ENCODE measurements at places on chromosomes 1 and 21.

DNA sequence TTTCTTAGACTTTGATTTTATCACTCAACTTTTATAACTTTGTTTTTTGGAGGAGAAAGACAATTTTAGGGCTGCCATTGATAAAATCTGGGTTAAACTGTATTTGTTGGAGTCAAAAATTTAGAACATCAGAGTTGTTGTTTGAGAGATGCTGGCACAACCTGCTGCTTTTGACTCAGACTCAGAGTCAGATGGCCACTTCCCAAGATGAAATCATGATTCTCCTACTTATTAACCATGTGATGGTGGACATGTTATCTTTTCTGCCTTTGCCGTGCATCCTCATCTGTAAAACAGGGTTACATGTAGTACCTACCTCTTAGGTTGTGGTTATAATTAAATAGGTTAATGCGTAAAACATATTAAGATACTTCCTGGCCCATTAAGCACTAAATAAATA lies 71.2 kb downstream of the PLA2G4A start:
- no peak for DNase-seq

DNA sequence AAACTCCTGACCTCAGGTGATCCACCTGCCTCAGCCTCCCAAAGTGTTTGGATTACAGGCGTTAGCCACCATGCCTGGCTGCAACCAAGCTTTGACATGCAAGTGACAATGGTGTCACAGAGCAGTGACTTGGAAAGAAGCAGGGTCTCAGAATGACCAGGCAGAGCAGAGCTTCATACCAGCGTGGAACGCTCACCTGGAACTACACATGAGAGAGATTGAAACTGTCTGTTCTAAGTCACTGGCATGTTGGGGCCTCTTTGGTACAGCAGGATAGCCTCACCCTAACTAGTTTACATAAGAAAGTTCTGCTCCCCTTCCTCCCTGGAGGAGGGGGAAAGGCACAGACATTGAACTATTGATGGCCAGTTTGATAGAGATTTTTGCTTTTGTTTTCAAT lies 47.5 kb upstream of the ITPKB start:
- no peak for DNase-seq

DNA sequence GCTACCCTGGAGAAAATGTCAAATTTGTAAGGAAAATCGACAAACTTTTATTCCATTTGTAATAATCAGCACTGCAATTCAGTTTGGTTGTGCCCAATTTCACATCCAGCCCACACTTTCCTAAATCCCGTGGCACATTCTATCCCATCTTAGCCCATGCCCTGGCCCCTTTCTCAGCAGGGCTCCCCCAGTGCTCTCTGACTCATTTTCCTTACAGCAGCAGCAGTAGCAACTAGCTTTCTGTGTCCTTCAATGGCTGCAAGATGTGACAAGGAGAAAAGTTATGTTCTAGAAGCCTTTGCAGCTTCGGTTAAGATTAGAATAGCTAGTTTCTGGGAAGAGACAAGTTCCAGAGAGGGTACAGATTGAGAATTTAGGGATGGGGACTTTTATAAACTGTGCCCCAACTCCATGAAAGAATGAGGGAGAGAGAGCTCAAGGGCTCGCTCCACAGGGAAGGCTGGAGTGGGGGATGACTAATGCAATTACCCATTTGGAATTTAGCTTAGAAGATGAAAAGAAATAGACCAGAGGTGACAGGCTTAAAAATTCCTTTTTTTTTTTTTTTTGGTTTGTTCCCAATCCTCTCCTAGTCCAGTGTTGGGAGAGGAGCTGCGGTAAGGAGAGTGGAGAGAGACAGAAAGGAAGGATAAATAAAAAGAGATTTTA lies 47.0 kb upstream of the POU2F1 start:
- DNase-seq, result no peak

- DNase-seq, result no peak
These were observed 69.1 kb downstream of the COLGALT2 start for GRCh38 chr1:183968386-183968785.

GRCh38 chr1:222382171-222382570 lies 165.7 kb downstream of the HHIPL2 start:
- no peak for DNase-seq

GRCh38 chr1:205615789-205616188 lies 16.0 kb downstream of the ELK4 start:
- DNase-seq, result no peak

DNA sequence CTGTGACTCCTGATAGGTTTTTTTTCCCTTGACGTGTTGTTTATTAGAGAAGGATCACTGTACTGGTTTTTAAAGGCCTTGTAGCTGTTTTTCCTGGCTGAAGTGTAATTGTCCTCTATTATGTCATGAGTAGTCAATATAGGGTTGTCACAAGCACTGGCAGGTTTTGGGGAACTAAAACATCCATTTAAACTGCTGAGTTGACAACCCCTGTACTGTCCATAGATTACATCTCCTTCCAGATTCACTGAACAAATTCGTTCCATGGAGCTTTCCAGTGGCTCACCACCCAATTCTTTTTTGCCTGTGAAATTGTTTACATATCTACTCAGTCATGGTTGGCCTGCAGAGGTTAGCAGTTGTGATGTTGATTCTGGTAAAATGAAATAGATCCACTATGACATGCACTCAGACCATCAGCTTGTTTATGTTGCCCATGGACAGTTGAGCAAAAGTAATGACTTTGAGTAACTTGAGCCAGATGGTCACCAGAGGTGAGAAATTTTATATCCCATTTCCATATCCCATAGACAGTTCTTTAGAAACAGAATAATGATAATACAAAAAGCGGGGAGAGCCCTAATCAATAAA lies 59.9 kb upstream of the QSOX1 start:
- DNase-seq, result no peak

- no peak for DNase-seq
These were observed 114.4 kb upstream of the GADD45A start for GRCh38 chr1:67570486-67571143.

DNA sequence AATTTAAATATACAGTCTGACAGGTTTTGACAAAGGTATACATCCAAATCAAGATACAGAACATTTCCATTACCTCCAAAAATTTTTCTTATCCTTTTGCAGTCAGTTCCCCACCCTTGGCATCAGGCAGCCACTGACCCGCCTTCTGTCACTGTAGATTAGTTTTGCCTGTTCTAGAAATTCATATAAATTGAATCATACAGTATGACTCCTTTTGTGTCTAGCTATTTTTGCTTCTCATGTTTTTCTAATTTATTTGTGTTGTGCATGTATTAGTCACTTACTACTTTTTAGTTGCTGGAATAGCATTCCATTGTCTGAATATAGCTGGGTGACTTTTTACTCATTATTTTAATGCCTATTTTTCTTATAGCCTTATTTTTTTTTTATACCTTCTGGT lies 3.8 kb downstream of the UTP25 start:
- no peak for DNase-seq

- no peak for DNase-seq
These were observed 857.4 kb downstream of the USP25 start for GRCh38 chr21:16587141-16587581.

- DNase-seq, result no peak
These were observed 37.9 kb upstream of the EDEM3 start for GRCh38 chr1:184792450-184792969.

GRCh38 chr1:178180405-178180804 lies 86.5 kb downstream of the RASAL2 start:
- DNase-seq, result no peak

DNA sequence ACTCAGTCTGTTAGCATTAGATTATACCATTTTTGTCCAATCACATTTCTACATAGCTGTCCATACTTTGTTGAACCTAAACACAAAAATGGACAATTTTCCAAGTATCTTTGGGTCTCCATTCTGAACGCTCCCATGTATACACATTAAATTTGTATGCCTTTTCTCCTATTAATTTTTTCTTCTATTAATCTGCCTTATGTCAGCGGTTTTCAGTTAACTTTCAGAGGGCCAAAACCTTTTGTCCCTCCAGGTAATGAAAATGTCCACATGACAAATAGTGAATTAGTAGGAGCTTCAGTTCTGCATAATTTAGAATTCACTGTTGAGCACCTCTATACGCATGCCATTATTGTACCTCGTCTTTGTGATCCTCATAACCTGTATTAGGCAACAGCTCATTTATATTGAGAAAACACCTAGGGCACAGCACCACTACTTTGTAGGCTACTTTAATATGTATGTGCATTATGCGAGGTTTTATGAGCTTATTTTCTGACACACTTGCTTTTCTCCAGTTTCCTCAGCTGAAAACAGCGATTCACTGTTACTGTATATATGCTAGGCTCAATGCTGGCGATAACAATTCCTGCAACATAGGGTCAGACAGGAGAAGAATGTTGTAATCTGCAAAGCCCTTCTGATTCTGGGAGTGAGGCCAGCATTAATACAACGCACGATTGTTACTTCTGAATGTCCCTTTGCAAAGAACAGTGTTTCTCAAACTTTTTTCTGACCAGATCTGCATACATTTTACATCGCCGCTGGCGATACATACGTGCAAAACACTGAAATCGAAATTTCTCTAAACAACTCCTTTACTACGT lies 1.1 kb upstream of the ABCD3 start:
- no peak for DNase-seq

- DNase-seq, result no peak
These were observed 111.4 kb downstream of the HHAT start for GRCh38 chr1:210440081-210440480.

DNA sequence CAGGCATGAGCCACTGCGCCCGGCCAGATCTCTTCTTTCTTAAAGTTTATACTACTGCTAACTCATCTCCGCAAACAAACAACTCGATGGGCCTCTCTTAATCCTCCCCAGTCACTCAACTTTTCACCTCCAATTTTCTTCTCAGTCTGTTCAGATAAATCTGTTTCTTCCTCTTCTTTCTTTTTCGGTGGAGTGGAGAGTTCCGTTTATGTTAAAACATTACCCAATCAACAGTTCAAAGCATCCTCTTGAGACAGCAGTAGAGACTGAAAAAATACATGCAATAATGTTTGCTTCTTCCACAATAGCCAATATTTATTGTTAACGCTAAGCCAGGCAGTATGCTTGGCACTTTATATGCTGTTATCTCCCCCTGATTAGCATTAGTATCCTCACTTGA lies 1.4 kb upstream of the ANKRD13C start:
- no peak for DNase-seq

GRCh38 chr21:39484711-39485276 lies 33.0 kb downstream of the SH3BGR start:
- no peak for DNase-seq

DNA sequence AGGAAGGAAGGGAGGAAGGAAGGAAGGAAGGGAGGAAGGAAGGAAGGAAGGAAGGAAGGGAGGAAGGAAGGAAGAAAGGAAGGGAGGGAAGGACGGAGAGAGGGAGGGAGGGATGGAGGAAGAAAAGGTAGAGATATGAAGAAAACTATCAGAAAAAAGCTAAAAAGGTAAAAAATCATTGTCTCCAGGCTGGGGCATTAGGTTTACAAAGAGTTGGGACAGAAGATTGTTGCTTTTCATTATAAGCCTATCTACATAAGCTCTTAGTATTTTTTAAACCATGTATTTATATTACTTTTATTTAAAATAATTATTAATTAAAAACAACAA lies 7.2 kb upstream of the PINK1 start:
- DNase-seq, result no peak

DNA sequence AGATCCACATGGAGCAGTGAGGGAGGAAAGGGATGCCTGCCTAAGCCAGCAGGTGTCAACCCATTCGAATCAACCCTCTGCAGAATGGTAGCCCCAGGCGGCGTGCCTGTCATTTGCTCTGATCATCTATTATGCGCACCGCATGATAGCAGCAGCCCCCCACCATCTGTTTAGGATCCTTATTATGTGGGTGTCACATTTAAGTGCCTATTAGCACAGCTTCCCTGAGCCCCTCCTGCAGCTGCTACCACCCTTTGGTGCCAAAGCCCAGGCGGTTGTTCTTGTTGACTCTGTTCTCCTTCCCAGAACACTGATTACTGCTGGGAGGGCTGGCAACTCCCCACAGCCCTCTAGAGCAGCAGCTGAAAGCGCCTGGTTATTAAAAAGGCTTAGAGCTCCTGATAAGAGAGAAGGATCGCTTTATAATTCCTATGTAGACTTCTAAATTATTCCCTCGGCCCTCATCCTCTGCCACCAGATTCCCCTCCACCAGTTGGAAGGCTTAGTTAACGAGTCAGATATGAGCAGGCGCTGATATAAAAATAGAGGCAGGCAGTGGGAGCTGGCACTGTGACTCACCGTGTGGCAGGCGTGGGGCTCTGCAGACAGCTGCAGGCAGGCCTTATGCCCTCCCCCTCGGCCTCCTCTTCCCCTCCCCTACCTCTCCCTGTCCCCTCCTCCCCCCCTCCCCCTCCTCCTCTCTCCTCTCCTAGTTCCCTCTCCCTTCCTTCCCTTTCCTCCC lies 23.0 kb downstream of the ACTA1 start:
- DNase-seq, result no peak

- peak; percentile 23 for DNase-seq
These were observed 1.1 kb downstream of the PIK3CD start for GRCh38 chr1:9652379-9653209.

DNA sequence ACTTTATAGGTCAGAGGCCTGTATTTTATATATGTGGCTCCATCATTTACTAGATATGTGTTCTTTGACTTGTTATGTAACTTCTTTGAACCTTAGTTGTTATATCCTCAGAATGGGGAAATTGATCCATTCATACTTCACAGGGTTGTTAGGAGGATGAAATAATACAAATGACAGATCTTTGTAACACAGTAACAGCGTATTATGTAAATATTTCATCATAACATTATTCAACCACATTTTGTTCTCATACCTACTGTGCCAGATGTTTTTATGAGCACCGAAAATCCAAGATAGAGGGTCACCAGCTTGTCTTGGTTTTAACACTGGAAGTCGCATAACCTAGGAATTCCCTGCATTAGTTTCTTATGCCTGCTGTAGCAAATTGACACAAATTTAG lies 3.3 kb downstream of the SUCO start:
- DNase-seq, result no peak

DNA sequence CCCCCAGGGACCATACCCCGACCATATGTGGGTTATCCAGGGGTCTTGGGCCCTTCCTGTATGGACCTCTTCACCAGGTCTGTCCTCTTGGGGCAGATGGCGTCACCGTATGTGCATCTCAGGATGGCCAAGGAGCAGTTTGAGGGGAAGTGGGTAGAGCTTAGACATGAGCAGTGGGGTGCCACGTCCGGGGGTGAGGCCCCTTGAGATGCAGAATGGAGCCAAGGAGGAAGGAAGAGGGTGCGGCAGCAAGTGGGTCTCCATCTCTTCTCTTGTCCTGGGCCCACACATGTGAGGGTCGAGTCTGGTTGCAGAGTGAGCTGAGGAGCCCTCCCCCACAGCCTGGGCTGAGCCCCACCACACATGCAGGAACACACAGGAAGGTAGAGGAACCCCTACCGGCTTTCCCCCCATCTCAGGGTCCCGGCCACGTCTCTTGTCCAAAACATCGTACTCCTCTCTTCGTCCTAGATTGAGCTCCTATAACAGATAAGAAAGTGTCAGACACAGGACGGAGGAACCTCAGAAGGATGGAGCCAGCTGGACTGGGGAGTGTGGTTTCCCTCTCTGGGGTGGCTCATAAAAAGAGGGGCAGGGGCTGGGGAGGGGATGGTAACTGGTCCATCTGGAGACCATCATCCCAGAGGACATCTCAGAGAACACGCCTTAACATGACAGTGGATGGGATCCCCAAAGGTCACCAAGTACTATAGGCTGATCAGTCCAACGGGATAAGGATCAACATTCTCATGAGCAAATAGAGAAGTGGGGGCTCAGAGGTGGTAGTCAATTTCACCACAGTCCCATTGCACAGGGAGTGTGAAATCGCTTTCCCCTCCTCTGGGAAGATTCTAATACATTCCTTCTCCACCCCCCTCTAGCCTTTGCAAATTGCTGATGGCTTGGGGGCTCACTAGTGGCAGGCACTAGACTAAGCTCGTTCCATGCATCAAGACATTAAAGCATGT lies 79.9 kb downstream of the CD247 start:
- no peak for DNase-seq

Measured in stimulated activated CD4-positive, alpha-beta T cell treated with anti-CD3 and anti-CD28 coated beads, Interleukin-1b, Interleukin-23, amount 100 ng/mL, for 1 hour (primary cell).